GM10248 (cell line): ENCODE measurements at places on chromosomes 2 and 18.

DNA sequence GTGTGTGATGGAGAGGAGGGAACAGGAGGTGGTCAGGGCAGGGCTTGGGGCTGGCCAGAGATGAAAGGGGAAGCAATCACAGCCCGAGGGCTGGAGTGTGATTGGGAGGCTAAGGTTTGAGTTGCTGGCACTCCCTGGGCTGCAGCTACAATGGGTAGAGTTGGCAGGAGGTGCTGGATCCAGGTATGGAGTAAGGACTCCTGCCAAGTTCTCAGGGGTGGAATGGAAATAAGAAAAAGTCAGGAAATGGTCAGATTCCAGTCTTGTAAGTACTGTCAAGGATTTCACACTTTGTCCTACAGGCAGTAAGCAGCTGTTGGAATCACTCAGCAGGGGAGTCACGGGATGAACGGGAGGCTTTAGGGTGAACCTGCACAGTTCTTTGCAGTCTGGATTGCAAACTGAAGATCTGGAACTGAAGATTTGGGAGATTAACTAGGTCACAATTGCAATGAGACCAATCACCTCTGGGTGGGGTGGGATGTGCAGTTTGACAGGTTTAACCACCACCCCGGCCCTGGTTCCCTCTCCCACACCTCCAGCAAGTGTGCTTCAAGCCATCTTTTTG lies 10.9 kb upstream of the INPP5D start:
- no peak for DNase-seq

GRCh38 chr2:83894976-83895375 lies 564.1 kb downstream of the SUCLG1 start:
- DNase-seq, result no peak

- DNase-seq, result no peak
These were observed 26.5 kb upstream of the FAM117B start for GRCh38 chr2:202608142-202608852.

- DNase-seq, result no peak
These were observed 19.6 kb upstream of the DNAH7 start for GRCh38 chr2:196088203-196088602.

GRCh38 chr18:5943514-5943913 lies 48.2 kb upstream of the TMEM200C start:
- no peak for DNase-seq

GRCh38 chr2:55875434-55876135 lies 48.0 kb downstream of the EFEMP1 start:
- no peak for DNase-seq

DNA sequence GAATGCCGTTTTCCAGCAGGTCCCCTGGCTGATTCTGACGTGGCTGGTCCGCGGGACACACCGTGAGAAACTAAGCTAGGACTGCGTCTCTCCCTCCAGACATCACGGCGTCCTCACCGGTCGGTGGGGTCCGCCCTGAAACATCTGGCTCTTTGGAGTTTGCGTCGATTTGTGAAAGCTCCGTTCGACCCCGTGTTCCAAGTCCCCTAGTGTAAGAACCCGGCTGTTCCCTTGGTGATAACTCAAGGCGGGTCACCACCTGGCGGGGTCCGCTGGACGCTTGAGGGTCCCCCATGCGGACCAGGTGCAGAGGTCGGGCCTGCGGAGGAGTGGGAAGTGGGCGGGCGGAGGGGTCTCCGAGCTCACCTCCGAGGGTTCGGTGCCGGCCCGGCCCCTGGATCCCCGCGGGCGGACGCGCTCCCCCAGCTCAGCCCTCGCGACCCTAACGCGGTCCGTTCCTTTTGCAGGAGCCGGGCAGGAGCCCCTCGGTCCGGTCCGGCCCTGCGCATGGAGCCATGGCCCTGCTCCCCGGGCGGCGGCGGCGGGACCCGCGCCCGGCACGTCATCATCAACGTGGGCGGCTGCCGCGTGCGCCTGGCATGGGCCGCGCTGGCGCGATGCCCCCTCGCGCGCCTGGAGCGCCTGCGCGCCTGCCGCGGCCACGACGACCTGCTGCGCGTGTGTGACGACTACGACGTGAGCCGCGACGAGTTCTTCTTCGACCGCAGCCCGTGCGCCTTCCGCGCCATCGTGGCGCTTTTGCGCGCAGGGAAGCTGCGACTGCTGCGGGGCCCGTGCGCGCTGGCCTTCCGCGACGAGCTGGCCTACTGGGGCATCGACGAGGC lies 65.6 kb downstream of the KCNG2 start:
- no peak for DNase-seq

- DNase-seq, result no peak
These were observed 26.9 kb downstream of the ACADL start for GRCh38 chr2:210198326-210198725.

DNA sequence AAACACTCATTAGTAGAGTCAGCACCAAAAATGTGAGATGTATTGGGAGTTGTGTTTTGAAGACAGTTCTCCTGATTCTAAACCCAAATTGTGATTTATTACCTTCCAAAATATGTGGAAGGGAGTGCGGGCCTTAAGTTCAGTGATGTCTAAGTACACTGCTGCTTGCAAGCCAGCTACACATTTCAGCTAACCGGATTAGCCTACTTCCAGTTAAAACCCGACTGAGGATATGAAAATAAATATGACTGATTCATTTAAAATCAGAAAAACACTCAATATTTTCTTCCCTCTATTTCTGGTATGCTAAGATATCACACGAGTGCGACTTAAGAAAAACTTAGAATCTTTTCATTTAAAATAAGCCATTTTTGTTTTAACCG lies 907 bp downstream of the FHL2 start:
- no peak for DNase-seq

DNA sequence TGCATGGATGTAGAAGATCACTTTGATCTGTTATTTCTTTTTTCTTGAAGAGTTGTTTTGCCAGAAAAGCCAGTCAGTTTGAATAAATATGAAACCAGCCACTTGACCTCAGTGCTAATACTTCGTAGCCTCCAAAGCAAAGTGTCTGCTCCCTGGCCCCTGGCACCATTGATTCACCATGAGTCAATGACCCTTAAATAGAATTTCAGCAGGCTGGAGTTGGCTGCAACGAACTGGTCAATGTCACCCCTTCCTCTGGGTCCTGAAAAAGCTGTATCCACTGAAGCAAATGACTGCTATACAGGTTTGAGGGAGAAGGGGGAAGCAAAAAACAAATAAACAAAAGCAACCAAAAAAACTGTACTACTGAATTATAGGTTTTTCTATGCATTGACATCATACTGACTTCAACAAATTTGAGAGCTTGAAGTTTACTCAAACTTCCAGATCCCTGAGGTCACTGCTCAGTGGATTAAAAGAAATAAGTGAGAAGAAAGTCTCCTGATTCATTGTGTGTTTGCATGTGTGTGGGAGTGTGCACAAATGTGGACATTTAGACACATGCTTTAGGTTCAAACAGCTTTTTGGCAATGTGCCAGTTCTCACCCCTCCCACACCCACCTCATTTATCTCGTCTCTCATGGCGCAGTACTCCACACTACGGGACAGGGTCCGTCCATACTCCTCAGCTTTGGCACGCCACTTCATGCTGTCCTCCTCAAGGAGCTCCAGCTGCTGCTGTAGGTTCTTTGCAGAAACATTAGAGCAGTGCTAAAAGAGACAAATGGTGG lies 58.1 kb upstream of the TTN start:
- no peak for DNase-seq

- no peak for DNase-seq
These were observed 787 bp upstream of the ADGRF3 start for GRCh38 chr2:26347286-26347865.

DNA sequence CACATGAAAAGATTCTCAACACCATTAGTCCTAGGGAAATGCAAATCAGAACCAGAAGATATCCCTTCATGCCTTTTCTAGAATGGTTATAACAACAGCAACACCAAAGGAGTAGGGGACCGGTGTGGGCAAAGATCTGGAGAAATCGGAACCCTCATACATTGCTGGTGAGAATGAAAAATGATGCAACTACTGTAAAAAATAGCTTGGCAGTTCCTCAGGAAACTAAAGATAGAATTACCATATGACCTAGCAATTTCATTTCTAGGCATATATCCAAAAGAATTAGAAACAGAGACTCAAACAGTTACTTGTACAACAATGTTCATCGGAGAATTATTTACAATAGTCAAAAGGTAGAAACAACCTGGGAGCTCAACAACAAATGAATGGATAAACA lies 29.2 kb upstream of the CDH7 start:
- no peak for DNase-seq

- DNase-seq, result no peak
These were observed 8.7 kb upstream of the CRYGA start for GRCh38 chr2:208172125-208172524.

DNA sequence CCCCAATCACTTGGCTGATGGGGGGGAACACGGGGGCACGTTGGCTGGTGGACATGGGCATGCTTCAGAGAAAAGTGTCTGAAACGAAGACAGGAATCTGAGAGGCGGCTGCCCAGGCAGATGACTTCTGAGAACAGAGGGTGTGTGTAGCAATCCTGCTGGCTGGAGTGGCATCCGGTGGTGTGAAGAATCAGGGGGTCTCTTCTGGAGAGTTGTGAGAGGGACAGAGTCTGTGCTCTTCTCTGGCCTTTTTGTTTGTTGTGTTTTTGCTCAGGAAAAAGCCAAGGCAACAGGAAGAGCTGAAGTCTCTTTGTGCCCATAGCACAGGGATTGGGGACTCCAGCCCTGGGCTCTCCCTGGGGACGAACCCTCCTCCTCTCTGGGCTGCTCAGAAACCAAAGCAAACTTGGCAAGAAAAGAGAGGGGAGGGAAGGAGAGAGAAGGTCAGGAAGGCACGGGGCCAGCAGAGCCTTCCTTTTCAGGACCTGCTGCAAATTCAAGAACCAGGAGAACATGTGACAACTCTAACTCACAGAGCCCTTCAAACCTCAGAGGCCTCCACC lies 97.0 kb upstream of the SMAD2 start:
- no peak for DNase-seq

- no peak for DNase-seq
These were observed 18.2 kb upstream of the SOX11 start for GRCh38 chr2:5674026-5674340.

DNA sequence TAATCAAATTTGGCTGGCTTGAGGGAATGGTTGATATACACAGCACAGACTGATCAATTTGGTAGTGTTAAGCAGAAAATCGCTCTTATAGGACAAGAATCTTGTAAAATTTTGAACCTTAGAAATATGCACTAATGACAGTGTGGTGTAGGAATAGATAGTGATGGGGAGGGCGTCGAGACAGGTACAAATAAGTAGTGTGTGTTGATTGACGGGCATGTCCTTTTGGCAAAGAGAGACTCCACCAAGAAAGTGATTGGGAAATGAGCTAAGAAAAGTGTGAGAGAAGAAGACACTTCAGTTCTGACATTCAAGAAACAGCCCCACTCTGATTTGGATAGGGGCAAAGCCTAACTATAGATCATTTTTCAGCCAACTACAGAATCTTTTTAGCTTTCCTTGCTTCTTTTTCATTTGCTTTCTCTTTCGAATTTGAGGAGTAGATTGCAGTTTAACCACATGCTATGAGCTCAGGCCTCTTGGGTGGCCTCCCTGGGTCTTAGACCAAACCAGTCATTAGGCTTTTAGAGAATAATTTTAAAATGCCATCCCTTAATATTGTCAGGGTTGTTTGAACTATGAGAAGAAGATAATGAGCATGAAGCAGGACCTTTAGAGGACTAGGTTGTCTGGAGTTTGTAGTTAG lies 127.1 kb downstream of the CERS6 start:
- peak; percentile 34 for DNase-seq

DNA sequence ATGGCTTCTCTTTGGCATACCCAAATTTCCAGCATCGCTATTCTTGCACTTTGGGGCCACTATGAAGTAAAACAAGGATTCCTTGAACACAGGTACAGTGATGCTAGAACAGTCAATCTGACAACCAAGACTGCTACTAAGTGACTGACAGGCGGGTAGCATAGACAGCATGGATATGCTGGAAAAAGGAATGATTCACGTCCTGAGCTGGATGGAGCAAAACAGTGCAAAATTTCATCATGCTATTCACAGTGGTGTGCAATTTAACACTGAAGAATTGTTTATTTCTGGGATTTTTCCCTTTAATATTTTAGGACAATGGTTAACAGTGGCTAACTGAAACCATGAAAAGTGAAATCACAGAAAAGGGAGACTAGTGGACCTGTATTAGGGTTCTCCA lies 1511.2 kb upstream of the ZEB2 start:
- no peak for DNase-seq
